Stimulated activated CD8-positive, alpha-beta memory T cell treated with anti-CD3 and anti-CD28 coated beads, Interleukin-15, amount 100 ng/mL, for 4 hours (primary cell): ENCODE measurements at places on chromosomes 3 and 15.

GRCh38 chr15:81311752-81312464 lies 12.0 kb downstream of the STARD5 start:
- no peak for DNase-seq

- DNase-seq, result no peak
These were observed 12.9 kb upstream of the ANKRD28 start for GRCh38 chr3:15810702-15811101.

- DNase-seq, result no peak
These were observed 14.3 kb downstream of the LIMD1 start for GRCh38 chr3:45608885-45609284.

DNA sequence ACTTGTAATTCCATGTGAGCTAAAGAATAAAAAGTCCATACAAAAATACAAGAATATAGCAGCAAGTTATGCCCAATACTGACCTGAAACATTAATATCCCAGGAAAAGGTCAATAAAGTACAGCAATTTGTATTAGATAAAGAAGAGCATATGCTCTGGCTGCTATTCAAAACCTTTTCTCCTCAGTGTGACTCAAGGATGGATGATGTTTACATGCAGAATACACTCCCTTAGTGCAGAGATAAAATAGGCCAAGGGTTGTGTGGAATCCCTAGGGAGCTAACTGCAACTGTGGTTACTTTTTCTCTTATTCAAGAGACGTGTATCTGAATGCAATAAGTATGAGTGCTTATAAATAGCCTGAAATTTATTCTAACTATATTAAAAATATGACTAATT lies 78.7 kb downstream of the SLC9A9 start:
- no peak for DNase-seq

GRCh38 chr15:61755467-61755866 lies 304.8 kb downstream of the VPS13C start:
- DNase-seq, result no peak
